WERI-Rb-1 (cell line): ENCODE measurements at places on chromosomes 2 and 18.

DNA sequence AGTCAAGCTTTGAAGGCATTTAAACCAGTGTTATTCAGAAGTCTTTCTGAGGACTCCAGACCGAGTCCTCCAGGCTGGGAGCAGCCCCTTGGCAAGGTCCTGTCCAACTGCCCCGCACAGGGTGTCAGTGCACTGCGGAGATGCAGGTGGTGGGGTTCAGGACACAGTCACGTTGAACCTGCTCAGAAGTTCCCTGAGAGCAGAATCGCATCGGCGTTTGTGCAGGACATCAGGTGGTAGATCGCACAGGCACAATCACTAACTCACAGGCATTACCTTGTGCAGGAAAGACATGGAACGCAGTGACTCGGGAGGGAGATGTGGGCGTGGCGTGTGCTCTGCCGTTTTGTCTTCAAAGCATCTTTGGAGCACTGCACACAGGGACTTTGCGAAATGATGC is 10.4 kb downstream of the COPS9 start:
- no peak for DNase-seq

GRCh38 chr2:22795287-22795866 is 589.6 kb upstream of the KLHL29 start:
- DNase-seq, result no peak

DNA sequence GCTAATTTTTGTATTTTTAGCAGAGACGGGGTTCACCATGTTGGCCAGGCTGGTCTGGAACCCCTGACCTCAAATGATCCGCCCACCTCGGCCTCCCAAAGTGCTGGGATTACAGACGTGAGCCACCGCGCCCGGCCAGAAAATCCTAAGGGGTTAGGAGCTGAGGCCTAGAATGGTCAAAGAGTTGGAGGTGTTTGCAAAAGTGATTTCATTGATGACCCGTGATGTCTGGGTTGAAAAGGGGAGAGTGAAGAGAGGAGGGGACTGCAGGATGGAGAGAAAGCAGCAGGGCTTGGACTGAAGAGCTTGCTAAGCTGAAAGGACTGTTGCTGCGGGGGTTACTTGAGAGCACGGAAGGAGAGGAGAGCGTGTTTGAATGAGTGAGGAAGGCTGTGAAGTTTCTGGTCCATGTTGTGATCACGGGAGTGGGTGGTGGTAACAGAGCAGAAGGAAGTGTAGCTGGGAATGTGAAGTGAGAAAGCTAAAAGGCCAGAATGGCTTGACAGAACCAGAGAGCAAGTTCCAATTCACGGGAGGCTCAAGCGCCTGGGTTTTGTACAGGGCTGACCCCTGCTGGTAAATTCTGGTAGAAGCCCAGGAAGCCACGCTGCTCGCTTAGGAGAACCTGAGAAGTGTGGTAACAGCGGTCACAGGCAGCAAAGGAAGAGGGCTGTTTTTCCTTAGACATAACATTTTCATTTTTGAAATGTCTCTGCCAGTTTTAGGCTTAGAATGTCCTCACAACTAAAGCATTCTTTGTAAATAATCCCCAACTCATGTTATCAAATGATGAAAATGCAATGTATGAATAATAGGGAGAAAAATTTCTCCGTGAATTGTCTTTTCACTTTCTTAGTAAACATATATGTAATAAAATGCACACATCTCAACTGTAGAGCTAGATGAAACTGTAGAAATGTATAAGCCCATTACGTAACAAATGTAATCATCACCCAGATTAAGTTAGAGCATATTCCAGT is 40.5 kb upstream of the ACTR2 start:
- peak; percentile 82 for DNase-seq

- DNase-seq, result no peak
These were observed 143.2 kb upstream of the ITGA6 start for GRCh38 chr2:172284209-172284608.

GRCh38 chr2:180652794-180653193 is 327.6 kb upstream of the UBE2E3 start:
- no peak for DNase-seq
